ENCODE measurements at places on chromosomes 2 and 18.

DNA sequence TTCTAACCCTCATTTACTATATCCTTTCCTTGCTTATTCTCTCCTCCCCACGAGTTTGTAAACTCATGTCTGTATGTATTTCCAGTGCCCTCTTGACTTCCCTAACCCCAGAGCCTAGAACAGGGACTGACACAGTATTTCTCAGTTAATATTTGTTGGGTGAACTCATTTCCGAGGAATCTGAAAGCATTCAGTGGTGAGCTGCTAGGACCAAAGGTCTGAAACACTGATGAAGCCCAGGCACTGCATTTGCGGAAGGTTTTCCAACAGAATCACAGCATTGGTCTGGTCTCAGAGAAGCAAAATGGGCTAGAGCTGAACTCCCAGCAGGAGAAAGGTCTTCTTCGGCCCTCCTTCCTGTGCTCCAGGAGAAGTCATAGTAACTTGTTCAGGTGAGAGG, 56.8 kb downstream of the SOX11 start:
- no peak for DNase-seq

- DNase-seq, result no peak
Observed at GRCh38 chr2:64260817-64261216, 116.6 kb upstream of the PELI1 start.

GRCh38 chr2:43708178-43708577, 31.9 kb upstream of the C1GALT1C1L start:
- DNase-seq, result no peak

DNA sequence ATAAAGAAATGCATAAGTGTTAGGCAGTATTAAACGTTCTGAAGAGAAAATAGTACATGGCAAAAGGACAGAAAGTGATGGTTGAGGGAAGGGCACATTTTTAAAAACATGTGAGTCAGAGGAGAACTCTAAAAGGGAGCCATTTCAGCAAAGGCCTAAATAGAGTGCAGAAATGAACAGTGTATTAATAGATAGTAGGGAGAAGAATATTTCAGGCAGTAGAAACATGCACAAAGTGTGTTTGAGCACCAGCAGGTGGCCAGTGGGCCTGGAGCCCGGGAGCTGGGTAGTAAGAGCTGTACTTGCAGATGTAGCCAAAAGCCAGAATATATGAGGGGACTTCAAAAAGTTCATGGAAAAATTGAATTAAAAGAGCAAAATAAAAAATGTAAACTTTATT, 288.1 kb upstream of the FIGN start:
- no peak for DNase-seq

GRCh38 chr2:62895632-62896009, 155.0 kb upstream of the OTX1 start:
- DNase-seq, result no peak

DNA sequence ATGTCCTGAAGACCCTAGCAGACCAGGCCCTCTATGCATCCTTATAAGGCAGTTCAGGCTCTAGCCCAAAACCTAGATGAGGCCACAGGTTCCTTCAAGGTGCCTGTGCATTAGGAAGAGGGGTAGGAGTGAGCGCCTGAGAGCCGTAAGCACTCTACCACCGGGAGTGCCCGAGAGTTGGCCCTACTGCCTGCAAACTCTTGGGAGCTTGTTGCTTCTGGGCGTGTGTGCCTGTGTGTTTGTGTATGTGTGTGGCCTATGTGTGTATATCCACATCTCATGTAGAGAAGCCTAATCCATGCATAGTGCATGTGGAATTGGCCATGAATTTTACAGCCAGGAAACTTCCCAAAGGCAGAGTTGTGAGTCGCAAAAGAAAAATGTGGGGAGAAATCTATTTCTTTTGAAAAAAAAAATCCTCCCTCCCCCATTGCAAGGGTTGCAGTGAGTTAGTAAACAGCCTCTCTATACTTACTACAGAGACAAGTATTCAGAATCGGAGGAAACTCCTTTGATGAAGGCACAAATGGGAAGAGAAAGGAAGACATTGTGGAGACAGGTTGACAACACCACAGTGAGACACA, 96.8 kb downstream of the ADD2 start:
- DNase-seq, result no peak

- DNase-seq, result no peak
Observed at GRCh38 chr2:14363137-14363536, 269.4 kb upstream of the LRATD1 start.

DNA sequence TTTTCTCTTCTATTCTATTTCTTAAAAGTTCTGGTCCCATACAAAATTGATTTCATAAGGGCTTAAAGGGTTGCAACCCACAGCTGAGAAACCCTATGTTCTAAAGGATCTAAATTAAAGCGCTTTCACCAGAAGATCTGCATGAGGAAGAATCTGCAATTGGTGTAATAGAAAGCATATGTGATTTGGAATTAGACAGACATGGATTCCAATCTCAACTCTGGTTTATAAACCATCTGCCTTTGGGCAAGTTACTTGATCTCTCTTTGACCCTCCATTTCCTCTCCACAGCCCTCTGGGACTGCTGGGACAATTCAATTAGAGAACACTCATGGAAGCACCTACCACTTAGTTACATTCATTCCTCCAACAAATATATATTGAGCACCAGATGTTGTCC, 178.7 kb downstream of the ANTXR1 start:
- DNase-seq, result no peak

DNA sequence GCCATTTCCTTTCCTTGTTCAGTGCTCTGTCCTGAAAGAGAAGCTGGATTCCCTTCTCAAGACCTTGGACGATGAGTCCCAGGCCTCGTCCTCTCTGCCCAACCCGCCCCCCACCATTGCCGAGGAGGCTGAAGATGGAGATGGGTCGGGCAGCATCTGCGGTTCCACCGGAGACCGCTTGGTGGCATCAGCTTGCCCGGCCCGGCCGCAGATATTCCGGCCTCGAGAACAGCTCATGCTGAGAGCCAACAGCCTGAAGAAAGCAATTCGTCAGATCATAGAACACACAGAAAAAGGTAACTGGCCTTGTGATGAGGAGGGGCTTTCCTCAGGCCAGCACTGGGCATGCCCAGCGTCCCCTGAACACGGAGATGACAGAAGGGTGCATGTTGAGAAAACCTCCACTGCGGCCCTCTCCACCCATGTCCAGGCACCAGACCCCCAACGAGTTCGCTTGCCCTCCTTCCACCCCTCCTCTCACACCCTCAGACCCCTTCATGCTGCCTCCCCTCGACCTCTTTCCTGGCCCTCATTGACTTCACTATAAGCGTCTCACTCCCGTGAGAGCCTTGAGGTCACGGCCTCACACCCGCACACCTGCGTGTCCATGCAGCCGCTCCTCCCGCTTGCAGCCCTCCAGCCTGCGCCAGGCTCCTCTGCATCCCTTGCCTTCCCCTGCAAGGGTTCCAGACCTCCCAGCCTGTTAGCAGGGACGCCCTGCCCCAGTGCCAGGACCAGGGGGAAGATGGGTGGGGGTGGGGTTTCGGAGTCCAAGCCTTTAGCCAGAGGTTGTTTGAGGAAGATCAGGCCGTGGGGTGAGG, 95.0 kb downstream of the DGKD start:
- no peak for DNase-seq

DNA sequence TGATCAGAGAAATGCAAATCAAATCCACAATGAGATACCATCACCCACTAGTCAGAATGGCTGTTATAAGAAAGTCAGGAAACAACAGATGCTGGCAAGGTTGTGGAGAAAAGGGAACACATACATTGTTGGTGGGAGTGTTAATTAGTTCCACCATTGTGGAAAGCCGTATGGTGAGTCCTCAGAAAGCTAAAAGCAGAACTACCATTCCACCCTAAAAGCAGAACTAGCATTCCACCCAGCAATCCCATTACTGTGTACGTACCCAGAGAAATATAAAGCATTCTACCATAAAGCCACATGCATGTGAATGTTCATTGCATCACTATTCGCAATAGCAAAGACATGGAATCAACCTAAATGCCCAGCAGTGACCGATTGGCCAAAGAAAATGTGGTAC, 60.7 kb downstream of the ANKRD62 start:
- DNase-seq, result no peak

GRCh38 chr18:25326361-25326952, 25.5 kb downstream of the ZNF521 start:
- no peak for DNase-seq

DNA sequence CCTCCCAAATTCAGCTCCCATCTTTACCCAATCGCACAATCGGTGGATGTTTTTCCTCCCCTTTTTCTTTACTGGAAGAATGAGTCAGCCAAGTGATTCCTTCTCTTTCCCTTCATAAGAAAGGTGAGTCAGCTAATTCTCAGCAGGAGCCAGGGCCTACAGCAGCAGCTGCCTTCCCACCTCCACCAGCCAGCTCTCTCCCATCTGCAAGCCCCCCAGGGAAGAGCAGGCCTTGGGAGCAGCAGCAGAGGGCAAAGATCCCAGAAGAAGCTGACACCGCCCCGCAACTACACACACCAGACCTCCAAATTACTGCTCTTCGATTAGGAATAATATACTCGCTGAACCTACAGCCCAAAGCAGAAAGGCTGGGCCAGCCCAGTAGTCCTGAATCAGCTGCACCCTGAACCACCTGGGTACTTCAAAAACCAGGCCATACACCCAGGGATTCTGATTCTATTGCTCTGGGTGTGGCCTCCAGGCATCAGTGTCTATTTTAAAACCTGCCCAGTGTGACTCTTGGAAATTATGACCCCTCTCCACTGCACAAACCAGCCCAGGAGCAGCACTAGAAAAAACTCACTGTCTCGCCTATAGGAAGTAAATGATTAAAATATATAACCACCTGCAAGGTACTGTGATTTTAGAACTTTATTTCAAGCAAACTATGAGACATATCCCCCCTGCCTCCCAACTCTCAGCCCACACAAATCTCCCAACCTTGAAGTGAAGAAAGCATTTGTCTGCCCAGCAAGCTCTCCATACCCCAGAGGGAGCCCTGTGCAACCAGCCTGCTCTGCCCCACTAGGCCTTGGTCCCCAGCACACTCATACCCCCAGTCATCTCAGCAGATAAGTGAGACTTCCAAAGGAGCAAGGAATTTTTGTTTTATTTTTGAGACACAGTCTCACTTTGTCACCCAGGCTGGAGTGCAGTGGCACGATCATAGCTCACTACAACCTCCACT, 7.3 kb downstream of the SFXN5 start:
- peak; percentile 62 for DNase-seq

DNA sequence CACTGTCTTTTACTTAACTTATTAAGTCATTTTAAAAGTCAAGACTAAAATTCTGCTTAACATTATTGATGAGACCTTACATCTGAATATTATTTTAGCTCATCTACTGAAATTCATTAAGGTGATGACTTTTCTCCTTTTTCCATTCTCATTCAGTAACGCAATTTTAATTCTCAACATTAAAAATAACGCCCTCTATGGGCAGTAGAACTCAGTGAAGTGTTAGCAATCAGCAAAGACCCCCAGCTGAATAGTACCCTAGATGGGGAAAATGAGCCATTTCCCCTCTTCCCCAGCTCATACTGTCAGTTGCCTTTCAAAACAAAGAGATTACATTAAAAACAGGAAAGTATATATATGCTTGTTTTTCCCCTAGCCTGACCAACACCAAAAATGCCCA, 203.3 kb downstream of the NR4A2 start:
- no peak for DNase-seq

DNA sequence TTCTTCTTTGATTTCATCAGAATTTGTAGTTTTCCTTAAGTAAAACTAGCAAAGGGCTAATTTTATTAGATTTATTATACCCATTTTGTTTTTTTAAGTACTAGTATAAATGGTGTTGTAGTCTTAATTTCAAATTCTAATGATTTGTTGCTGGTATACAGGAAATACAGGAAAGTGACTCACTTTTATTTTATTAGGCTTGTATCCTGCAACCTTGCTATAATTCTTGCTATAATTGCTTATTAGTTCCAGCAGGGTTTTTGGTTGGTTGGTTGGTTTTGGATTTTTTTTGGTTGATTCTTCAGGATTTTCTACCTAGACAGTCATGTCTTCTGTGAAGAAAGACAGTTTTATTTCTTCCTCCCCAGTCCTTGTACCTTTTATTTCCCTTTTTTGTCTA, 110.6 kb upstream of the IL1R2 start:
- no peak for DNase-seq
